ENCODE measurements at places on chromosomes 11 and 22.
A peak's percentile ranks its signal among the peaks of the same experiment; 100 is the strongest.

DNA sequence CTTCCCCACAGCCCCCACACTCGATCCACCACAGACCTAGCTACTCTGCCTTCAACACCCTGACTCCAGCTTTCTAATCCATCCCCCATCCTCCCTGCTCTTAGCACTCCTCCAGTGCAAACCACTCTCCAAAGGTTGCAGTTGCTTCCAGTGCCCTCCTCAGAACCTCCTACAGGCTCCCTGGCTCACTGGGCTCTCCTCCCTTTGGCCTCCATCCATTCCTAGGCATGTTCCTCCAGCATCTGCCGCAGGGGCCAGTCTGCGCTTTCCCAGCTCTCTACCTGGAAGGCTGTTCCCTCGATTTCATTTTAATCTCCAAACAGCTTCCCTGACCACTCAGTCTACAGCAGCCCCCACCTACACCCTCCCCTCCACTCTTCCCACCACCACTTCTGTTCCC is 133.8 kb downstream of the SPATA19 start:
- no peak for DNase-seq

DNA sequence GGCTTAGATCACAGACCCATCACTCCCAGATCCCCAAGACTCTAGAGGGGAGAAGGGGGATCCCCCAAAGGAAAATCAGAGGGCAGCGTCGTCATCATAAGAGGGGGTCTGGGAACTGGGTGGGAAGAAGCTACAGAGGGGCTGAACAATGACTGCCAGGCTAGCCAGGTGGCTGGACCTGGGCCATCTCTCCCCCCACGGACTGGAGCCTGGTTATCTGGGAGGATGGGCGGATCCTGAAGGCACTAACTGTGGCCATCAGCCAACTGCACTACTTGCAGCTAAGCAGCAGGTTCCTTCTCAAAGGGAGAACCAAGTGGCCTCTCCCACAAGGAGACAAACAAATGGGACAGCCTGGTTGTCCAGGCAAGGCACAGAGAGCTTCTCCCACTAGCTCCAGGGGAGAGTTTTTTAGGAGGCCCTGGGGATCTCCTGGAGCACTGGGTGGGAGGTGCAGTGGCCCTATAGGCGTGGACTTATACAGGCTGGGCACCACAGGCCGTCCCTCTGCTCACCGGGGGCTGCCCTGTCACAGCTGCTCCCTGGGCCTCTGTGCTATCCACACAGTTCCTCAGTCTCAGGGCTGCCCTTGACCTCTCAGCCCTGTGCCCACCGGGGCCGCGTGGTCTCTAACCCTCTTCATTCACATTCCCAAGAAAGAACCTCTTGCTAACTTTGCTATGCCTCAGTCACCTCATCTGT is 15.4 kb downstream of the P2RY6 start:
- peak; percentile 31 for DNase-seq

GRCh38 chr11:87150936-87151335 is 113.2 kb downstream of the TMEM135 start:
- no peak for DNase-seq

- DNase-seq = no peak
Measured at GRCh38 chr22:49958931-49959781, 1.4 kb upstream of the PIM3 start.

- DNase-seq = no peak
Measured at GRCh38 chr11:77656362-77656761, 18.8 kb upstream of the CLNS1A start.

DNA sequence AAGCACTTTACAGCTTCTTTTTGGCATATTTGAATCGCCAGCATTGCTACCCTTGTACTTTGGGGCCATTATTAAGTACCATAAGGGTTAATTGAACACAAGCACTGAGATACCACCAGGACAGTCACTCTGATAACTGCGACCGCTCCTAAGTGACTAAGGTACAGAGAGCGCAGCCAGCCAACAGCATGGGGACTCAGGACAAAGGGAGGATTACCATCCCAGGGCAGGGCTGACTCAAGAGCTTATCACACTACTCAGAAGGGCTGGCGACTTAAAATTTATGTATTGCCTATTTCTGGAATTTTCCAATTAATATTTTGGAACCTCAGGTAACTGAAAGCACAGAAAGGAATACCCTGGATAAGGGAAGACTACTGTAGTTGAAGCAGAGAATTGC is 479 bp downstream of the ZNF280A start:
- DNase-seq = no peak

All from hematopoietic multipotent progenitor cell treated with erythropoietin and hydrocortisone succinate and interleukin-3 and kit ligand, for 15 days (in vitro differentiated cells).